Activated CD4-positive, alpha-beta T cell treated with anti-CD3 and anti-CD28 coated beads, Interleukin-2, amount 10 ng/mL, durations not matched to agents 7 days and 5 days (primary cell): ENCODE measurements at places on chromosomes 2 and 18. TPM values are rescaled to one million over a fixed set of nuclear protein-coding genes. Genes with fewer than 3 reads are reported as not detected.

FLACC1 gene
- total RNA-seq = 4.4 TPM

EPB41L5 gene
- total RNA-seq = 3.4 TPM

GRCh38 chr2:26805241-26805676, 19.4 kb downstream of the CENPA start:
- H3K36me3 ChIP-seq = peaks cover 10% of the 10 kb centered on the region
- H3K4me3 ChIP-seq = no peak overlapping the region
- H3K27ac ChIP-seq = no peak overlapping the region
- H3K4me1 ChIP-seq = peaks cover 11% of the 10 kb centered on the region
- H3K27me3 ChIP-seq = no peaks in the 10 kb centered on the region
- DNase-seq = no peak

NMUR1 gene
- 0.60 TPM for total RNA-seq

GRCh38 chr2:231696004-231696367, 12.3 kb upstream of the PTMA start:
- DNase-seq = no peak
- H3K36me3 ChIP-seq = no peaks in the 10 kb centered on the region
- no peaks in the 10 kb centered on the region for H3K4me1 ChIP-seq

- H3K4me1 ChIP-seq = peaks cover 25% of the 10 kb centered on the region
- no peak overlapping the region for H3K4me3 ChIP-seq
- H3K36me3 ChIP-seq = peaks cover 2% of the 10 kb centered on the region
- H3K27ac ChIP-seq = no peak overlapping the region
- no peak for DNase-seq
- peaks cover 5% of the 10 kb centered on the region for H3K27me3 ChIP-seq
Measured at GRCh38 chr2:38622210-38622609, 19.5 kb upstream of the HNRNPLL start.
